T-helper 2 cell treated with Interferon-gamma antibody and Interleukin-4, amounts not matched to agents 5 μg/mL and 100 μg/mL, for 36 hours (primary cell): ENCODE measurements at places on chromosomes 3 and 15.
A peak's percentile ranks its signal among the peaks of the same experiment; 100 is the strongest.

GRCh38 chr3:99967796-99968195, 146.5 kb downstream of the FILIP1L start:
- no peak for DNase-seq

GRCh38 chr15:74311734-74312444, 55.6 kb downstream of the CYP11A1 start:
- DNase-seq: no peak

DNA sequence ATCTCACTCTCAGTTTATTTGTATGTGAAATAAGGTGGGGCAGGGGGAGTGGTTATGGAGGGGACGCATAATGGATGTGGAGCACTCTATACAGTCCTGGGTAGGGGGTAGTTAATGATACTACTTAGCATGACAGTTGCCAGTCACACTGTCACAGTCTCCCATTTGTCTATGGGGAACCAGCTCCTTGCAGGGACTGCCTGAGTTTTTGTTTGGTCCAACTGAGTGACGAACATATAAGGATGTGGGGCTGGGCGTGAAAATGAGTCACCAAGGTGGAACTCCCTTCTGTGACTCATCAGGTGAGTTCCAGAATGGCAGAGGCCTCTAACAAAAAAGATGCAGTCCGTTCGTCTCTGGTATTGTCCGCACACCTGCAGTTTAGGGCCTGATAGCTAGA, 235.3 kb upstream of the ST8SIA2 start:
- DNase-seq: peak; percentile 24

DNA sequence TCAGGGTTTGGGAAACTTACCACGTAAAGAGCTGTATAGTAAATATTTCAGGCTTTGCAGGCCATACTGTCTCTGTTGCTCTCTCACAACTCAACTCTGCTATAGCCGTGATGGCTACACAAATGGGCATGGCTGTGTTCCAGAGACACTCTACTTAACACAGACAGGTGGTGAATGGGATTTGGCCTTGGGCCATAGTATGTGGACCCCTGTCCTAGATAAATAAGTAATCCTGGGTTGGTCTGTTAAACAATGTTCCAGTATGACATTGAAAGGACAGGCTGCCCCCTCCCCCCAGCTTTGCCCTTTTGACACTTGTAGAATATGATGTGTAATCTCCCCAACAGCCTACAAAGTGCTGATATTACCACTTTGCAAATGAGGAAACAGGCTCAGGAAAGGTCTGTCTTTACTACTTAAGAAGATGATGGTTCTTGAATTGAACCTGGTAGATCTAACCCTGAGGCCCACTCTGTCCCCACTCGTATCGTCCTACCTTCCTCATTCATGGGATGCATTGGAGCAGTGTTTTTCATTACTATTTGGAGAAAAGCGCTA, 38.4 kb downstream of the SLCO3A1 start:
- DNase-seq: no peak

DNA sequence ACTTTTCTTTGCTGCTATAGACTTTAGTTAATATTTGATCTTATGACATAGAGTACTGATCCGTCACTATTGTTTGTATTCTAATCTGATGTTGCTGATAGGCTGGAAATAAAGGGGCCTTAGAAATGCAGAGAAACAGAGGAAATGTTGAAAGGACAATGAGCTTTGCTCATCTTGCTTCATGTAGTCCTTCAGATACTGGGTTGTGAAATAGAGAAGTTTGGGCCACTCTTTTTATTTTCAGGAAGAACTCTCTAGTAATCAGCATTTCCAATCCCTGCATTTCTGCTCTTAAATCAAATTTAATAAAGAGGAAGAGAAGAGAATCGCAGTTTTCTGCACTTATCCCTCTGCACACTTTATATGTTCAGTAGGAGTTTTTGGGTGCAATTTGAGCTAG, 192.8 kb upstream of the THBS1 start:
- no peak for DNase-seq

- DNase-seq: no peak
Measured at GRCh38 chr3:164852866-164853265, 225.4 kb downstream of the SI start.

- no peak for DNase-seq
Measured at GRCh38 chr3:101695779-101696372, 9.4 kb upstream of the RPL24 start.

DNA sequence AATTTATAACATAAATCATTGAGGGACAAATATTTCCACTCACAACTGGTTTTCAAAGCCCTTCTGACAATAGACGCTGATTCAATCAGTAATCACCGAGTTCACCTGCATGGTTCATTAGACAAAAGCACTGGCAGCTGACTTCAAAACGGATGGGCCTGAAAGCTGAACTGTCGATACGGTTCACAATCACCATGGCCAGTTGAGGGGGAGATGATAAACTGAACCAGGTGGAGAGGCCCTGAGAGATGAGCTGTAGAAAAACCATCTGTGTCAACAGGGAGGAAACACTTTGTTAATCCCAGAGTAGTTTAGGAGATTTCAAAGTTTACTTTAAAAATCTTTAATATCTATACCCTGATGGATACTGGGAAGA, 75.0 kb downstream of the PEX5L start:
- no peak for DNase-seq

DNA sequence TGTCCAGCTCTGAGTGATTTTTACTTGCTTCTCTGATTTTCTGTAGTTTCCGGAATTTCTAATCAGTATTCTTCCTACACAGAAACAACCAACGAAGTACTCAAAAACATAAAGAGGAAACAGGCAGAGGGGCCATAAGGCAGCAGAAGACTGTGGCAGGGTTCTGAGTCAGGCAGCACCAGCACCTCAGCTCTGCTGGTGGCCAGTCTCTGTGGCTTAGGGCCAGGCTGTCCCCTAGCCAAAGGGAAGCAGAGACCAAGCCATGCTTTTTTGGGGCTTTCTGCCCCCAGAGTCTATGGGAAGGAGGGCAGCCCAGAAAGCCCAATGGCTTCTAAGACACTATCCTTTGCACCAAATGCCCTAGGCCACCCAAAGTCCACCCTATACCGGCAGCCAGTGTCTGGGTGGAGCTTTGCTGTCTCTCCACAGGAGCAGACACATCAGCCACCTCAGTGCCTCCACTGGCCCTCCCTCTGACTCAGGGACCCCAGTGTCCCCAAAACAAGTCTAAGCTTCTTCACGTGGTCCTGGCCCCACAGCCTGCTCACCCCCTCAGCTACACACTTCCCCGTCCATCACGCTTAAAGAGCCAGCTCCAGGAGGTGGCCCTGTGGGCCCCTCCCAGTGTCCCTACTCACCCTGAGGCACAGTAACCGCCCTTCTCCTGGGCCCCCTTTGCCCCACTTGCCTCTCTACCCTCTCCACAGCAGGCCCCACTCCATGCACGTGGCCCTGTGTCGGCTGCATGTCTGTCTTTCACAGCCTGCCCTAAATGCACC, 46.2 kb downstream of the CCDC12 start:
- DNase-seq: no peak

DNA sequence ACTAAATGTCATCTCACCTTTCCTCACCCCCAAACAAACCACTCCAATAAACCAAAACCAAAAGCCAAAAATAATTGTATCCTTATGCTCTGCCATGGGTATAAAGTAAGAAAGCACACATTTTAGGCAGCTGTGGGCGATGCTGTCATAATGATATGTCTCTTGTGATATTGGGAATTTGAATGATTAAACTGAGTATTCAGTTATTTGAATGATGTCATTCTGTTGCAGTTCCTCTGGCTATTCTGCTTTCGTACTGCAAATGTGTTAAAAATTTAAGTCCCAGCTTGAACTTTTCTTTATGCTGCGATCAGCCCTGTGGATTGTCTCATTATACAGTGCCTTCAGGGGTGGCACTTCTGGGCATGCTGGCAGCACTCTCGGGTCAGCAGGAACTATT, 10.8 kb upstream of the NR1D2 start:
- DNase-seq: no peak

DNA sequence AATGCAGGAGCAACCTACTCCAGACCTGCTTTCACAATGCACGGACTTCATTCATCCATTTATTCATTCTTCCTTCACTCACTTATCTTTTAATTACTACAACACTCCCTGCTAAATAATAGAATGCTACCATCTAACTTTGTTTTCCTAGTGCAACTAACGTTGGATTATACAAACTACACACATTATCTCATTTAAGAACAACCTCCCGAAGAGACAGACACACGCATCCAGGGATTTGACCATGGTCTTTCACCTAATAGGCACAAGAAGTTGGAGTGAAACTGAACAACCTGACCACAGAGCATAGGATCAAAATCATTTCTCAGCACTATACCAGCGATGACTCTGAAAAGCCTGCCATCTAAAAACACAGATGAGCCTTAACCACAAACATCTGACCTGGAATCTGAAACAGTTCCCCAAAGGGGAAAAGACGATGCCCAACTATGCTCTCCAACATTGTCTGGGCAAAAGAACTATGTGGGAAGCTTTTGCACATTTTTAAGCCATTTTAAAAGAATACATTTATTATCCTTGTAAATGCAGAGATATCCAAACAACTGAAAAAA, 21.0 kb downstream of the ZNF385D start:
- DNase-seq: no peak

- no peak for DNase-seq
Measured at GRCh38 chr3:26018889-26019288, 229.0 kb downstream of the OXSM start.

GRCh38 chr3:195194559-195195206, 76.3 kb downstream of the XXYLT1 start:
- DNase-seq: no peak

DNA sequence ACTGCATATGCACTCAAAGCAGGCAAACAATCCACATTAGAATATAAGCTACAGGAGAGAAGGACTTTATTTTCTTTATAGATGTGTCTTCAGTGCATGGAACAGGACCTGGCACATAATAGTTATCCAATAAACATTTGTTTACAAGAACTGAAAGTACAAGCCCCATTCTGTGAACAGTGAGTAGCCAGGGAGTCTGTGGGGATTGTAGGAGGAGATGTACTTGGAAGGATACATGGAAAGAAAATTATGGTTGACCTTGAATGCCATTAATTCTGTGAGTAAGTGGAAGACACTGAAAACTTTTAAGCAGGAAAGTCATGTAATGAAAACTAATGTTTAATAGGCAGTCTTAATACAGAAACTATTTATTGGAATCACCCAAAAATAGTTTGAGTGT, 28.3 kb downstream of the MASP1 start:
- DNase-seq: no peak

DNA sequence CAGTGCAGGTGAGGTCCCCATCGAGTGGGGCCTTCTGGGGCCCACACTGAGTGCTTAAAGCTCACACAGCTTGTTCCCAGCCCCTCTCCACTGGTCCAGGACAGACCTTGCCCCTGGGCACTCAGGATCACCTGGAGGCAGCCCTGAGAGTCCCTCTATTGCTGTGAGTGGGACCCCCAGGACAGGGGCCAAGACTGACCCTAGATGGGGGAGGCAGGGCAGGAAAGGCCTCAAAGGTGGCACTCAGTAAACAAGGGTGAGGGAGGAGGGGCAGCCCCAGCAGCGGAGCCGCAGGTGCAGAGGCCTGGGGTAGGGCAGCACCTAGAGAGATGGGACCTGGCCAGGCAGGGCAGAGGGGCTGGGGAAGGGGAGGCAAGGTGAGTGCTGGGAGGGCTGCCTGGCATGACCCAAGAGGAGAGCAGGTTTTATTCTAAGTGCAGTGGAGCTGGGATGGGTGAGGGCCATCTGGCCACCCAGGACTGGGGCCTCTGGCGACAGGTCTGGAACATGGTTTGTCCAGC, 27.9 kb downstream of the CFAP100 start:
- DNase-seq: no peak

DNA sequence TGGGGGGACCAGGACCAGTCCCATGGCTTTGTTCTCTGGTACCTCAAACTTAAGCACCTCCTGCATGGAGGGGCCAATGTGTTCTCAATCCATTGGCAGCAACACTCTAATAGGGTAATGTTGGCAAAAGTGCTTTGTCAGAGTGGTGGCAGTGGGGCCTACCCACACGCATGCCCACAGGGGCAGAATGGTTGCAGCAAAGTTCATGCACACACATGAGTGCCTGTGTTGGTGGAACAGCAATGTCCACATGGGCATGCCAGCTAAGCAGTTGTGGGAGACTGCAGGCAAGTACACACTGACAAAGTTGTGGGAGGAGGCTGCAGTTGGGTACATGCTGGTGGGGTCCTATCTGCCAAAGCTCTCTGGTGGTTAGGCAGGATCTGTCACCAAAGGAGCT, 645.2 kb downstream of the ZNF385D start:
- no peak for DNase-seq

DNA sequence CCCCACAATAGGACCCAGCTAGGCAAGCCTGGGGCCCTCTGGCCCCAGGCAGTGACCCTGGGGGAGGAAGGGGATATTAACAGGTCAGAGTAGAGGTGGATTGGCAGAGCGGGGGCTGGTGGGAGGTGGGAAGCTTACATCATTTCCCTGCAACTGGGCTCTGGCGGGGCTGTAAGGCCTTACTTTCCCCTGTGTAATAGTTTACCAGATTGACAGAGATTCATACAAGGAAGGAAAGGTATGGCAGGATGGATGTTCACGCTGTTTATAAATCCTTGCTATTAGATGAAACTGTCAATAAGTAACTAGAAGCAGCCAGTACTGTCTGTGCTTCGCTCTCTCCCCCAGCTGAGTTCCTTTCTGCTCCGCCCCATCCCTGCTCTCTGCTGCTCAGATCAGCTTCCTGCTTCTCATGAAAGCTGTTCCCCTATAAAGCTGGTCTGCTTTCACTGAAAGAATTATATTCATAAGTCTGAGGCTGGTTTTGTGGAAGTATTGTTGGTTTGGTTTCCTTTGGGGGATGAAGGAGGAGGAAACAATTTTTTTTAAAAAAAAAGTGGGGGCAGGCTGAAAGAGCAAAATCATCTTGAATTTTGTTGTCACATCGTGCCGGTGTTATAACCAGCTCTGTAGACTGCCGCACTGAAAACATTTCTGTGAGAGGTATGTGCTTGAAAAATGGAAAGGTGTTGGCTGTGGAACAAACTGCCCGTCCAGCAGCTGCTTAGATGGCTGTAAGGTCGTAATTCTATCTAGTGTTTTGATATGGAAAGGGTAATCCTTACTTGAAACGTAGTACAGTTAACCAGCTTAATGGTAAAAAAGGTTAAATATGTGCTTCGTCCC, 76.4 kb downstream of the BBX start:
- DNase-seq: peak; percentile 30

- no peak for DNase-seq
Measured at GRCh38 chr3:178455226-178455625, 81.0 kb upstream of the KCNMB2 start.

- DNase-seq: no peak
Measured at GRCh38 chr3:170454509-170454908, 35.8 kb downstream of the CLDN11 start.
